Spinal cord (tissue), 10 donors: ENCODE measurements at places on chromosomes 1 and 21. TPM values are rescaled to one million over a fixed set of nuclear protein-coding genes. Genes with fewer than 3 reads are reported as not detected.

The CHIA gene
- not detected for polyA plus RNA-seq

The GREM2 gene
- polyA plus RNA-seq: 9.0 TPM

The TMEM269 gene
- 1.3 TPM for polyA plus RNA-seq

The MXRA8 gene
- polyA plus RNA-seq: 48.1 TPM

The TCHH gene
- 0.48 TPM for polyA plus RNA-seq

The F3 gene
- 97.1 TPM for polyA plus RNA-seq

The PDE4DIP gene
- 249 TPM for polyA plus RNA-seq

The S100A10 gene
- 262 TPM for polyA plus RNA-seq

The GJA4 gene
- polyA plus RNA-seq: 14.3 TPM

The VHLL gene
- polyA plus RNA-seq: 0.38 TPM

The BNIPL gene
- 0.93 TPM for polyA plus RNA-seq

The ACBD3 gene
- polyA plus RNA-seq: 33.5 TPM
